Heart left ventricle (tissue), 16 donors: ENCODE measurements at places on chromosomes 2 and 18. TPM values are rescaled to one million over a fixed set of nuclear protein-coding genes. Genes with fewer than 3 reads are reported as not detected.

DNA sequence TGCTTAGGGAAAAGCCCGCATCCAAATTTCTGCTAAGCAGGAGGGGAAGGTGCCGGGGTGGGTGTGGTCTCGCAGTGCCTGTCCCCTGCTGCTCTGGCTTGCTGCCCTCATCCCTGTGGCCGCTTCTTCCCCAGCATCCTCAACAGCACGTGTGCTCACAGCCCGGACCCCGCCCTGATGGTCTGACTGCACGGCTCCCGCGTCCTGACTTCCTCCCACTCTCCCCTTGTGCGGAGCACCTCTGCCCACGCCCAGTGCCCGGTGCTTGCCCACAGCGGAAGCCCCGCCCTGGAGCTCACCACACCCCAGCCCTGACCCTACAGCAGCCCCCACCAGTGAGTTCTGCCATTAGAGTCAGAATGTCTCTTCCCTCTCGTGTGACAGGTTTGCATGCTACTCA is 277.9 kb downstream of the NDUFA10 start:
- DNase-seq = peak; percentile 65

DNA sequence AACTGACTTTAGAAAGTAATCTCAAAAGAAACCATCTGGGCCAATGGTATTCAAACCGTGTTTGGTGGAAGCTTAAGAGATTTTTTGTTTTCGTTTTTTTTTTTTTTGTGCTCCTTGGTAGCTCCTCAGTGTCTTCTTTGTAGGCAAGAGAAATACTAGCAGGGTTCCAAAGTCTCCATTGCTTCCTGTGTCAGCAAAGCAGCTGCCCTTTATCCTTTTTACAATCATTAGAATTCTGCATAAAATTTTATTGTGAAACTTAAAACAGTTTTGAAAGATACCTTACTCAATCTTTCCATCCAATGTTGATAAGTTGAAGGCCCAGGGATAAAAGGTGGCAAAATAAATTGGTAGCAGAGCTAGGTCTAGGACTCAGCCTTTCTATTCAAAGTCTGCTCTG is 479 bp downstream of the IL1F10 start:
- no peak for DNase-seq

DNA sequence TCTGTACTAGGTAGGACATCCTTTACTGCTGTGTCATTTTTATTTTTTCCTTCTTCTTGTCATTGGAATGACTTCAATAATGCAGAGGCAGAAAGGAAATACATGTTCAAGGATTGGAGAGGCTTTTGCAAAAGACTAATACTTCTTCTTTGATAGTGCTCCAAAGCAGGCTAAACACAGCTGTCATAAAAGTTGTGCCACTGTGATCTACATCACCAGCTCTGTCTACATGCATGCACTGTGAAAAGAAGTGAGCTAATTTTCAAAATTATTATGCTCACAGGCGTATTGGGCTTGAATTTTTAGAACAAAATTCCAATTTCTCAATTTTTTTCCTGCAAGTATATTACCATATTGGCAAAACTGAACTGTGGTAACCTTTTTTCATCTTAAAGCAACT is 37.5 kb upstream of the CALCRL start:
- no peak for DNase-seq

DNA sequence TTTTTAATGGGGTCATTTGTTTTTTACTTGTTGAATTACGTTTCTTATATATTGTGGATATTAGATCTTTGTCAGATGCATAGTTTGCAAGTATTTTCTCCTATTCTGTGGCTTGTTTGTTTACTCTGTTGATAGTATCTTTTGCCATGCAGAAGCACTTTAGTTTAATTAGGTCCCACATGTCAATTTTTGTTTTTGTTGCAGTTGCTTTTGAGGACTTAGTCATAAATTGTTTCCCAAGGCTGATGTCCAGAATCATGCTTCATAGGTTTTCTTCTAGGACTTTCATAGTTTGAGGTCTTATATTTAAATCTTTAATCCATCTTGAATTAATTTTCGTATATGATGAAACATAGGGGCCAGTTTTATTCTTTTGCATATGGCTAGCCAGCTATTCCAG is 13.2 kb downstream of the PIKFYVE start:
- DNase-seq = no peak

GRCh38 chr2:144642131-144642530 is 122.2 kb upstream of the ZEB2 start:
- DNase-seq = no peak

- DNase-seq = no peak
These were observed 80.6 kb downstream of the OTX1 start for GRCh38 chr2:63131196-63131595.

GRCh38 chr2:147222506-147222905 is 622.3 kb upstream of the ACVR2A start:
- no peak for DNase-seq

- DNase-seq = no peak
These were observed 184.1 kb upstream of the ACVR2A start for GRCh38 chr2:147660680-147661079.

GRCh38 chr18:63263444-63263843 is 56.1 kb downstream of the BCL2 start:
- DNase-seq = no peak

- DNase-seq = no peak
These were observed 113.6 kb downstream of the BABAM2 start for GRCh38 chr2:28004086-28004485.

The IL36G gene
- not detected for total RNA-seq
